ENCODE measurements at places on chromosomes 12 and 14. TPM values are rescaled to one million over a fixed set of nuclear protein-coding genes. Genes with fewer than 3 reads are reported as not detected.

GRCh38 chr14:89936654-89937185 is 17.8 kb downstream of the EFCAB11 start:
- H3K36me3 ChIP-seq: peaks cover 3% of the 10 kb centered on the region
- no peak for DNase-seq
- no peaks in the 10 kb centered on the region for H3K27me3 ChIP-seq
- H3K27ac ChIP-seq: no peak overlapping the region

GRCh38 chr12:1519642-1520041 is 74.7 kb downstream of the FBXL14 start:
- no peaks in the 10 kb centered on the region for H3K4me1 ChIP-seq
- no peak overlapping the region for H3K27ac ChIP-seq
- H3K4me3 ChIP-seq: no peak overlapping the region
- no peaks in the 10 kb centered on the region for H3K36me3 ChIP-seq
- H3K27me3 ChIP-seq: peaks cover 1% of the 10 kb centered on the region

The SLC25A47 gene
- 0.03 TPM for polyA plus RNA-seq

- no peak overlapping the region for H3K27ac ChIP-seq
- no peaks in the 10 kb centered on the region for H3K4me1 ChIP-seq
Measured at GRCh38 chr14:96931751-96932150, 134.6 kb downstream of the VRK1 start.

DNA sequence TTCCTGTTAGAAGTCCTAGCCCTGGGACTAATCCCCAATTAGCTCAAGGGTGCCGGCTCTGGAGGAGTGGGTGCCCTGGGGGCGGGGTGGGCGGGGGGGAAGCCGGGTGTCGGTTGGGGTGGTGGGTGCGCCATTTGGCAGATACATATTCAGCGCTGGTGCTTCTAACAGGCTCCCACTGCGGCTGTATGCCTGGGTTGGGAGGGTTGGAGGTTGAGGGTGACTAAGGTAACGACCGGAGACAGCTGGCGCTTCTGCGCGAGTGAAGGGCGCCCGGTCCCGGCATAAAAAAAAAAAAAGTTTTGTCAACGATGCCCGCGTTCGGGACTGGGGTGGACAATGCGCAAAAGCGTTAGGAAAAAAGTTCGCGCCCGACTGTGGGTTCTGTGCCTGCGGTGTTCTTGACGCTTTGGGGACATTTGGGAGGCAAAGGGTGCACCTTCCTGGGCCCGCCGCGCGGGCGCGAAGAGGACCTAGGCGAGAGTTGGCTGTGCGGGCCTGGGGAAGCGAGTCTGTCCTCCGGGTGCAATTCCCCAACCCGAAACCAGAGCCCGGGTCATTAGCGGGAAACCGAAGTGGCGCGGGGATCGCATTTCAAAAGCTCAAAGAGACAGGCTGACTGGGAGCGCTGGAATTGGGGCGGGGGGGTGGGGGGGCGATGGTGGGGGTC is 19.2 kb downstream of the TBX3 start:
- peaks cover 55% of the 10 kb centered on the region for H3K27me3 ChIP-seq
- H3K4me1 ChIP-seq: no peaks in the 10 kb centered on the region
- no peaks in the 10 kb centered on the region for H3K36me3 ChIP-seq
- DNase-seq: no peak
- H3K27ac ChIP-seq: no peak overlapping the region
